ENCODE measurements at places on chromosomes 2 and 18.

GRCh38 chr2:155054712-155055111 lies 356.2 kb downstream of the KCNJ3 start:
- DNase-seq, result no peak

GRCh38 chr2:8002765-8003393 lies 679.0 kb upstream of the ID2 start:
- DNase-seq, result no peak

GRCh38 chr2:3299703-3300102 lies 77.9 kb downstream of the EIPR1 start:
- no peak for DNase-seq

DNA sequence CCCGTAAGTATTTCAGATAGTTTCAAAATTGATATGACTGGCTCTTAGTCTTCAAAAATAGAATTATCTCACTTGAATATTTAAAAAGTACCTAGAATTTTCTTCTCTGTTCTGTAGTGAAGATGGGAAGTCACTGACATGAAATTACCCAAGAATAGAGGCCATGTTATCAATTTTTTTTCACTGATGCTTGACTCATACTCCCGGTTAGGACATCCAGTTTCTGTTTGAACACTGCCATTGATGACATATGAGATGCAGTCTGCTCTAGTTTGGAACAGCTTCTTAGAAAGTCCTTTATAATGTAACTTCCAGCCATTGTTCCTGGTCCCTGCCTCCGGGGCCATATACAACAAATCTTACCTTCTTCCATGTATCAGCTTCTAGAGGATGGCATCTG lies 26.0 kb downstream of the MAP3K20 start:
- DNase-seq, result no peak

GRCh38 chr2:122263746-122264145 lies 508.3 kb downstream of the TSN start:
- DNase-seq, result no peak

GRCh38 chr2:233033672-233034071 lies 1.2 kb downstream of the NEU2 start:
- peak; percentile 33 for DNase-seq

DNA sequence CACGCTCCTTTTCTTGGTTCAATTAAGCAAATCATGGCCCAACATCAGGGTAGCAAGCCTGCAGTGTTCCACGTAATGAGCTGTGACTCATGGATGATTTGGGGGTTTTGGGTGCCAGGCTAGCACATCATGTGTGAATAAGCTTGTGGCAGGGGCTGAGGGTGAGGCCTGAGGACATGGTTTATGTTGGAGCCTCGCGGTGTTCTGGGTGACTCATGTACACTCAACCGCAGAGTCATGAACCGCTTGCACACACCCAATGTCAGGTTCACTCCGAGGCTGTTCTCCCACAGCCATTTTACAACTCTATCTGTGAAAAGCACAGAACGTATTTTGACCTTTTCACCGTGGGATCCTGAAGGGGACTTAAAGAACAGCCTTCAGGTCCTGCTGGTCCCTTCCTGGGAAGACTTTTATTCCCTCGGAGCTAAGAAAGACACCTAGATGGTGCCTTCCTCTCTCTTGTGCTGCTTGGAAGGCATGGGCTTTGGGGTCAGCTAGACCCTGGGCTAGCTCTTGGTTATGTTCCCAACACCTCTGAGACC lies 139.9 kb upstream of the ZEB2 start:
- no peak for DNase-seq

GRCh38 chr2:80073134-80073561 lies 231.4 kb downstream of the LRRTM1 start:
- DNase-seq, result peak; percentile 8

DNA sequence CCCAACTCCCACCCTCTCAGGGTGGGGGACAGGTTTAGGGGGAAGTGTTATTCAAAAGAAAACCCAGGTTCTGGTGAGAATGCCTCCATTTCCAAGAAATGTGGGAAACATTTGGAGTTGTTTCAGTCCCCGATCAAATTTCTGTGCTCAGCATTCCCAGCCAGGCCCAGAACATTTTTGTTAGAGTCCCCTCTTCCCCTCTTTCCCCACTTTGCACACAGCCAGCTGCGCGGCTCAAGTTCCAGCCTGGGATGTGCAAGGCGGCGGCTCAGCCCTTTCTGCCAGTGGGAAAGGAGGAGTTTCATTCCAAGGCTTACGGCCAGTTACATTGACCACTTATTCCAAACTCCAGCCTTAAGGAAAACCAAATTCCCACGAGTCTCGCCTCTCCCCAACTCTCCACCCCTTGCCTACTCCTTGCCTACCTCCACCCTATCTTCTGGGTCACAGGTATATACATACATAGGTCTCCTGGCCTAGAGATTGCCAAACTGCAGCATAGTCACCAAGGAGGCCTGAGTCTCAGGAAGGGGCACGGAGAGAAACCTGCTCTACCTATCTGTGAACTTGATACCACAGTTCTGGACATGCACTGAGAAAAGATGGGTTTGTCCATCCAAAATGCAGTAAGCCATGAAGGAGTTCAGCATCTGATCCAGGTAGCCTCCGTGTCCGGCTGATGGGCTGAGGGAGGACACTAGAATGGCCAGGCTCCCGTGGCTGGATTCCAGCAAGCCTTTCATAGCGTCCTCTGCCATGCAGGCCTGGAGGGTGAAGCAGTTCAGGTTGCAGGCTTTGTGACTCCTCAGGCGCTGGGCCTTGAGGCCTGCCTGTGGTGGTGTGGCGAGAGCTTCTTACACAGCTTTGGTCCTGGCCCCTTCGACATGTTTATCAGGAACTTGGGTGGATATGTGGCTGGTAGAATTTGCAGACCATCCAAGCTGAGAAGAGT lies 154.5 kb downstream of the ZFP36L2 start:
- no peak for DNase-seq

- DNase-seq, result no peak
Observed at GRCh38 chr2:38825956-38826355, 47.9 kb downstream of the GEMIN6 start.

DNA sequence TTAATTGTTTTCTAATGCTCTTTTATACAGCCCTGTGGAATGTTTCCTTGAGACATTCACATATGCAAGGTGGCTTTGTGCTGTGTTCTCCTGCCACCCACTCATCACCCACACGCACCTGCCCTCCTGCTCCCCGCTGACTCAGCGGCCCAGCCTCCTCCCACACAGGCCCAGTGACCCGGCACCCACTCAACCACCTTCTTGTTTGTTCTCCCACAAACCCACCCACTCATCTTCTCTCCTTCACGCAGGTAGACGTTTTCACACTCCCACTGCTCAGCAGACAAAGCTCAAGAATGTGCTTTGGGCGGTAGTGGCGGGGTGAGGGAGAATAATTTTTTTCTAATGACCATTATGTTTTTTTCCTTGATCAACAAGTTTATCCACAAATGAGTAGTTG lies 28.6 kb upstream of the NEMP2 start:
- no peak for DNase-seq

DNA sequence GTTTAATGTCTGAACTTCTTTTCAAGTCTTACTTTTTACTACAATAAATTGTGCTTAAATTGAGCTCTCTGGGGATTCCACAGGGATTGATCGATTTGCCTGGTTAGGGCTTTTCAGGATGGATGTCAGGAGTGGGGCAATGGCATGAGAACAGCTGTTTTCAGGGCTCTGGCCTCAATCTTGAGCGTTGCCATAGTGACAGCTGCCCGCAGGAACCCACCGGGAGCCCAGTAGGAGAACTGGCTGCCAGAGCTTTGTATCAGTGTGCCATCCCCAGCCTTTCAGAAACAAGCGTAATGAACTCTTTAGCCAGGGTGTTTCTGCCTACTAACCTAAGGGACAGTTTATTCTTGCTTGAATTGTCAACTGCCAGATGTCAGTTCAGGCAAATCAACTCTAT lies 93.5 kb downstream of the GALNT3 start:
- DNase-seq, result no peak

- no peak for DNase-seq
Observed at GRCh38 chr2:9809064-9809356, 34.3 kb upstream of the TAF1B start.

GRCh38 chr2:130372055-130372832 lies 16.4 kb downstream of the PTPN18 start:
- peak; percentile 54 for DNase-seq

- DNase-seq, result no peak
Observed at GRCh38 chr2:28286678-28287077, 106.0 kb upstream of the FOSL2 start.

DNA sequence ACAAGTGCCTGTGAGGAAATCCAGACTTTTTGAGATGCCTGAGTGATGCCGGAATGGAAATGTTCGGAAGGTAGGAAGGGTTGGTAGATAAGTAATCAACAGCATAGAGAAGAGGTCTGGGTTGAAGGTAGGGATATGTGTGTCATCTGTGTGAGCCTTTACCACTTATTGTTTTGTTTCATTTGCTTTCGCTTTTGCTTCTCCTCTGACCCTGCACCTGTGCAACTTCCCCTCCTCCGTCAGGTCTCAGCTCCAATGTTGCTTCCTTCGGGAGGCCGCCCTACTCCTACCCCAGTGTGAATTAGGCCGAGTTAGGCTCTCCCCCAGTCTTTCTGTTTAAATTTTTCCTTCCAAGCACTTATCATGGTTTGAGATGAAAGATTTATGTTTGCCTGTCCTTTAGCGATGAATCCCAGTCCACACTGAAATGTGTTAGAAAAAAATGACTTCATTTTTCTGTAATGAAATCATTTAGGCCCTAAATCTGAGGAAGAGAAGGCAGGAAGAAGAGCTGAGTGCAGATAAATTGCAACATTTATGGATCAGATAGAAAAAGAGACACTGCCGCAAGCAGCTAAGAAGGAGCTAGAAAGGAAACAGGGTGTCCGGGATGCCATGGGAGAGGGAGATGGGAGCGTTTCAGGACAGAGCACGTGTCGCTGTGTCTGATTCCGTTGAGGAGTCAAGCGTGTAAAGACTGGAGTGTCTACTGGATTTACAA lies 139.6 kb upstream of the PELI1 start:
- no peak for DNase-seq

DNA sequence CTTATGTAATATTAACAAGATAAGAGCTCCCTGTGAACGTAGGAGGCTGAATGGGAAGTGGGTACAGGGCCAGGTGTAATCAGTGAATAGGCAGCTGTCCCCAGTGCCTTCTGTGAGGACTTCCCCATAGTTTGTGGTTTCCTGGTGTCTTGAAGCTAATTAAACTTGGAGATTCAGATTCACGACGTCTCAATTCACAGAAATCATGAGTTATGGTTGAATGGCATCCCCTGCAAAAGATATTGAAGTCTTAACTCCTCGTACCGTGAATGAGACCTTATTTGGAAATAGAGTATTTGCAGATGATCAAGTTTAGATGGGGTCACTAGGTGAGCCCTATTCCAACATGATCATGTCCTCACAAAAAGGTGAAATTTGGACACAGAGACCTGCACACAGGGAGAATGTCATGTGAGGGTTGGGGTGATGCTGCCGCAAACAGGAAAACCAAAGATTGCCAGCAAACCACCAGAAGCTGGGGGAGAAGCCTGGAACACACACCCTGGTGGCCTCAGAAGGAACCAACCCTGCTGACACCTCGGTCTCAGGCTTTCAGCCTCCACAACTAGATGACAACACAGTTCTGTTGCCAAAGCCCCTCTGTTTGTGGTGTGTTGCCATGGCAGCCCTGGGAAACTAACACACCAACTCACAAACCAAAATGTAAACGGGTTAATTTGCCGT lies 13.2 kb downstream of the ARL4C start:
- peak; percentile 67 for DNase-seq

- DNase-seq, result no peak
Observed at GRCh38 chr2:56729212-56729611, 545.4 kb downstream of the CCDC85A start.

- no peak for DNase-seq
Observed at GRCh38 chr2:110865188-110865587, 132.8 kb downstream of the ACOXL start.

- no peak for DNase-seq
Observed at GRCh38 chr2:133607679-133608078, 39.4 kb upstream of the NCKAP5 start.

GRCh38 chr2:101556033-101556459 lies 81.1 kb upstream of the RFX8 start:
- DNase-seq, result no peak

DNA sequence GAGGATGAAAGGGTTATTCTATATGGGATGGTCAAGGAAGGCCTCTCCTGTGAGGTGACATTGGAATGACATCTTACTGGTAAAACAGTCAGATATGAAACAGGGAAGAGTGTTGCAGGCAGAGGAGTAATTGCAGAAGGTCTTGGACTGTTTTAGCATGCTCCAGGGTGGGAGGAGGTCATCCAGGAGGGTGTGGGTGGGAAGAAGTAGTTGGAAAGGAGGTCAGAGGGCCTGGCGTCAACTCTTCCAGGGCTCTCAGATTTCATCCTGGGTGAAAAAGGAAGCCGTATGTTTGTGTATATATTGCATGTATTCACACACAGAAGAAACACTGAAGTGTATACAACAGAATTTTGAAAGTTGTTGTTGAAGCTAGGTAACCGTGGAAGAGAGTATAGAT lies 48.2 kb downstream of the ATP9B start:
- no peak for DNase-seq

DNA sequence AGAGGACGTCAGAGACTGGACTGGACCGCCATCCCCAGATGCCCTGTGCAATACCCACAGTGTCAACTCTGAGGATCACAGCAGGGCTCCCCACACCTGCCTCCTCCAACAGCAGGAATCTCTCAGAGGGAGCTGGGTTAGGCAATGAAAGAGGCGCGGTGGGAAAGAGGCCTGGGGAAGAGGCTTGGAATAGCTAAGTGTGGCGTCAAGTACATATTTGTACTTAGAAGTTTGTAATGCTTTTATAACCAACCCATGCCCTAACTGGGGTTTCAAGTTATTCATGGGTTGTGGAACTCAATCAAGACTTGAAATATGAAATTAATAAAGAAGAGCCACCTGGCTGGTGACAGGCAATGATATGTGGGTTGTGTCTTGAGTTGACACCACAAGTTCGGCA lies 28.7 kb downstream of the CYP26B1 start:
- DNase-seq, result no peak

GRCh38 chr2:136322428-136322827 lies 204.5 kb upstream of the CXCR4 start:
- DNase-seq, result no peak

- DNase-seq, result no peak
Observed at GRCh38 chr2:134070281-134070741, 183.6 kb upstream of the MGAT5 start.

GRCh38 chr2:219078126-219078525 lies 17.4 kb upstream of the IHH start:
- DNase-seq, result no peak

- no peak for DNase-seq
Observed at GRCh38 chr2:189347540-189347939, 93.7 kb upstream of the WDR75 start.

GRCh38 chr2:129880971-129881370 lies 98.5 kb upstream of the RAB6C start:
- no peak for DNase-seq

- no peak for DNase-seq
Observed at GRCh38 chr18:67672155-67672554, 155.6 kb upstream of the DSEL start.
